NCI-H1436 (cell line): ENCODE measurements at places on chromosomes 12 and 14.
A peak's percentile ranks its signal among the peaks of the same experiment; 100 is the strongest.

DNA sequence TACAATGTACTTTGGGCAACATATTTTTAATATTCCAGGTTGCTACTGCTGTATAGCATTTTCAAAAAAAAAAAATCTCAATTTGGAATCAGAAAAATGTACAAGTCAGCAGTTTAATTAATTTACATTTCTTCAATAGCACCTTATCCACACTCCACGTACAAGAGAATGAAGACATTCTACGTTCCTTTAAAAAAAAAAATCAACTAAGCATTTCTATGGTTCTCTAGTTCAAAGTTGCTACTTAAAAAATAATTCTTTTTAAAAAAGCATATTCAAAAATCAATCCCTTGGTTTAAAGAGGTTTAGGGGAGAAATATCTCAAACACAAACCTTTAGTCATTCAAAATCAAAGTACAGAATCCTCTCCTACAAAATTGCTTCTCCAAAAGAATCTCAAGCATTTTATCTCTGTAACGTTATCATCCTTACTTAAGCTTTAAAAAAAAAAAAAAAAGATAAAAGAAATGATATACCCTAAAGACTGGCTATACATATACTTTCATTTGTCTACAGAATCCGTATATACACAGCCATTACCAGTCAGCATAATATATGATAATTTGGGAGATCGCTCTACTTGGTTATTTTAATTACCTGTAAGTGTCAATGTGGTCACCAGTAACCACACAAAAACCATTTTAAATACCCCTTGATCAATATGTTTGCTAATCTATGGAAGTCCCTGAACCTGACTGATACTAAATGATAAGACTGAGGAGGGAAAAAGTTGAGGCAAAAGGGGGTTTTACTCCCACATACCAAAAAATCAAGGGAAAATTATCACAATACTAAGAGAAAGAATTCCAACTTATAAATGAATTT is 2.7 kb downstream of the MED13L start:
- no peak for DNase-seq

GRCh38 chr12:119373666-119374065 is 39.1 kb downstream of the CCDC60 start:
- no peak for DNase-seq

DNA sequence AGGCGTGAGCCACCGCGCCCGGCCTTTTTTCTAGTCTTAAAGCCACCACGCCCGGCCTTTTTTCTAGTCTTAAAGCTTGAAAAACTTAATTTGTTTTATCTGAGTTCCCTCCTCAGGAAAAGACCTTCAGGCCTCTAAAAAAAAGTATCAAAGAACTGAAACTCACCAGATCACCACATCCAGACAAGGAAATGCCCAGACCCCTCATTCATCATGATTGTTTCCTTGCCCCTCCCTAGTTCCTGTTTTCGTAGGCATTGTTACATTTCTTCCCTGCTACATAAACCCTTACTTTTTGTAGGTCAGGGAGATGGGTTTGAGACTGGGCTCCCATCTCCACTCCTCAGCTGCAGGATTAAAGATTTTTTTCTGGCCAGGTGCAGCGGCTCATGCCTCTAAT is 21.1 kb upstream of the VWF start:
- DNase-seq: no peak

- no peak for DNase-seq
These were observed 19.4 kb downstream of the ACVRL1 start for GRCh38 chr12:51926718-51927117.

DNA sequence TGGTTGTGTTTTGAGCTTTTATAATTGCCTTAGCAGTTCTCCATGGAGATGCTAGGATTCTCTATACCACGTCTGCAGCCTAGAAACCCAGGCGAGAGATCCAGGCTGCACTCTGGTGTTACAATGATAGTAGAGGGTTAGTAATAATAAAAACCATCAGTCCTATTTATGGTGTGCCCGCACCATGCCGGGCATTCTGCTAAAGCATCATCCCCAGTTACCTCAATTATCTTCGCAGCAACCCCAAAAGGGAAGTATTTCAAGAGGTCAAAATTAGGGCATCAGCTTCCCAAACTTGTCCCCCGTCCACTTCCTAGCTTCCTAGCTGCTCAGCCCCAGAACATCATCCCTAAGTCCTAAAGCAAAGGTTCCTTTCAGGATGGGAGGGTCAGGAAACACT is 3.2 kb downstream of the SYNE3 start:
- no peak for DNase-seq

DNA sequence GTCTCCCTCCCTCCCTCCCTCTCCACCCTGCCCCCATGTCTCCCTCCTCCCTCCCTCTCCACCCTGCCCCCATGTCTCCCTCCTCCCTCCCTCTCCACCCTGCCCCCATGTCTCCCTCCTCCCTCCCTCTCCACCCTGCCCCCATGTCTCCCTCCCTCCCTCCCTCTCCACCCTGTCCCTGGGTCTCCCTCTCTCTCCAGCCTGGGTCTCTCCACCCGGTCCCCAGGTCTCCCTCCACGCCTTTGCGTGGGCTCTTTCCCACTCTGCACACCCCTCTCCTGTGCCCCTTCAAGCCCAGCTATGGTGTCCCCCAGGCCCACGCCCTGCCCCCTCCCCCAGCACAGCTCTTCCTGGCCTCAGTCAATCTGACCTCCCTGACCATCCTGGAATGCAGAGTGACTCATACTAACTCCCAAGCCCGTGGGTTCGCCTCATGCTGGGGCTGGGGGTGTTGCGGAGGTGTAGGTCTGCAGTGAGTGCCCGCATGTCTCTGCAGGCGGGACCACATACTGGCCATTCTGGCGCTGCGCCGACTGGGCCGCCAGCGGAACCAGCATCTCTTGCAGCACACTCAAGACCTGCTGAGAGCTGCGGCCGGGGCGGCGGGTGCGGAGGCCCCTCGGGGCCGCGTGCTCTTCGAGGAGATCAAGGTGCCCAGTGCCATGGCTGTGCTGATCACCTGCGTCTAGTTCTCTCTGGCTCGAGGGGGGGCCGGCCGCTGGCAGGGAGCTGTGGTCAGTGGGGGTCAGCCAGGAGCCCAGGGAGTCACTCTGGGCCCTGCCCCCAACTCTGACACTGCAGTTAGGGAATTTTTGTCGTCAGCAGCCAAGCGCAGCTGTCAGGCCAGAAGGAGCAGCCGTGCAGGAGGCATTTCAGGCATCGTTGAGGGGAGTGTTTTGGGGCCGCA is 13.5 kb upstream of the TNFAIP2 start:
- no peak for DNase-seq

GRCh38 chr12:64080319-64081007 is 141.6 kb downstream of the KICS2 start:
- DNase-seq: no peak

DNA sequence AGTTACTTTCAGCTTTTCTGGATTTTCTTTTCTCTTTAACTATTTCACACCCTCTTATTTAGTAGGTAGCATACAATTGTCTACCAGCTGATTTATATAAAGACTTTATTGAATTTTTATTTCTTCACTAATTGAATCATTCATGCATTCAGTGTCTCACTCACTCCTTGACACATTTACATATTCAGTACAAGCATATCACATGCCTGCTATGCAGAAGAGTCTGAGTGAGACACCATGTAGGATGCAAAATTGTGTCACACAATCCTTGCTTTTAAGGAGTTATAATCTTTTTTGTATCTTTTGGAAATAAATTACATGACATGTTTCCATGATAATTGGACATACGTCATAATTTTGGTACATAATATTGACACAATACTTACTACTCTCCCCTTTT is 83.0 kb downstream of the AKAP6 start:
- DNase-seq: no peak

- peak; percentile 64 for DNase-seq
These were observed 40.9 kb downstream of the NT5DC3 start for GRCh38 chr12:103799857-103800771.

- DNase-seq: no peak
These were observed 1.2 kb downstream of the CDKL1 start for GRCh38 chr14:50395448-50395847.

- no peak for DNase-seq
These were observed 37.1 kb downstream of the CMAS start for GRCh38 chr12:22083167-22083566.

DNA sequence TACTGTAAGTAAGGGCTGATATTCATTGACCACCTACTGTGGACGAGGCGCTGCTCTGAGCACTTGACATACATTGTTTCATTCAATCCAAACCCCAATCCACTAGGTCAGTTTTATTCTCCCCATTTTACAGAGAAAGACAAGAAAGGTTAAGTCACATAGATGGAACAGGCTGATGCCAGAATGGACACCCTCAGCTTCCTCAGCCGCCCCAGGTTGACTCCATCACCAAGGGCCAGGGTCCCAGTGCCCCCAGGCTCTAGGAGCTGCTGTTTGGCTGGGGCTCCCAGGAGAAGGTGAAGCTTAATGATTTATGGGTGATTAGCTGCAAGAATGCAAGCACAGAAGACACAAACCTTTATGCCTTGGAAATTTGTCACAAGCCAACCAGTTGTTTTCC is 671 bp upstream of the AQP2 start:
- no peak for DNase-seq

GRCh38 chr12:123506059-123506842 is 27.3 kb downstream of the RILPL1 start:
- no peak for DNase-seq

DNA sequence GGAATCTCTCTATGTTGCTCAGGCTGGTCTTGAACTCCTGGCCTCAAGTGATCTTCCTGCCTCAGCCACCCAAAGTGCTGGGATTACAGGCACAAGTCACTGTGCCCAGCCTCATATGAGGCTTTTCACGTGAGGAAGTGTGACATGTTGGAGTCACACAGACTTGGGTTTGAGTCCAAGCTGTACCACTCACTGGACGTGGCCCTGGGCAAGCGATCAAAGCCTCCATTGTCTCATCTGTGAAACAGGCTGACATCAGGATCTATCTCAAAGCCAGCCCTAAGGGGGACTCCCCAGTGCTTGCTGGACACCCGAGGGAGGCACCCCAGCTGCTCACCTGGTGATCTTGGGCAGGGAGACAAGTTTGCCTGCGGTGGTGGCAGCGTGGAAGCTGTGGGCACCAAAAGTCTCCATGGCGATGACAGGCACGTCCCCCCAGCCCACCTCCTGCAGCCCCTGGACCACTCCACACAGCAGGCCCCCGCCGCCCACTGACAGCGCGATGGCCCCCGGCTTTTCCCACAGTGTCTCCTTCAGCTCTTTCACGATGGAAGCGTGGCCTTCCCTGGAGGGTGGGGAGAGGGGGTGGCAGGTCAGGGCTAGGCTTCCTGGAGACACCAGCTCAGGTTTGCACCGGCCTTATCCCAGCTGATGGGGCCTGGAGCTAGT is 6.7 kb downstream of the SDS start:
- DNase-seq: no peak

DNA sequence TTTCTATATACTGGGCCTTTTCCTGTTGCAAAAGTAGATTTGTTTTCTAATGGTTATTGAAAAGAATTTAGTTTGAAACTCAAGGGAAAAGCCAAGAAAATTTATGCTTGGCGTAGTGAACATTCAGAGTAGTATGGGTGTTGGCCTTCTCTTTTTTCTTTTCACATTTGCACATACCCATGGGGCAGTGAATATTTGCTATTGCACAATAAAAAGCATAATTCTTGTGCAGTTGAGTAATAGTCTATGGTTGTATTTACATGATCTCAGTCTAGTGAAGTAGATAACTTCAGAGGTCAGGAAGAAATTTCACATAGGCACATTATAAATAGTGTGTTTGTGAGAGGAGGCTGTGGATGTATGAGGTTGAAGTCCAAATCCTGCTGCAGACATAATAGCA is 158.1 kb downstream of the FLRT2 start:
- no peak for DNase-seq

- DNase-seq: no peak
These were observed 691.4 kb upstream of the TBX3 start for GRCh38 chr12:115375186-115375991.

- no peak for DNase-seq
These were observed 142.6 kb upstream of the NCOR2 start for GRCh38 chr12:124709722-124710687.

GRCh38 chr14:106562451-106562850 is 1036.1 kb downstream of the TMEM121 start:
- no peak for DNase-seq

- DNase-seq: no peak
These were observed 189.1 kb upstream of the PELI2 start for GRCh38 chr14:55929136-55929535.

GRCh38 chr14:93100570-93100969 is 15.2 kb downstream of the ITPK1 start:
- DNase-seq: no peak

DNA sequence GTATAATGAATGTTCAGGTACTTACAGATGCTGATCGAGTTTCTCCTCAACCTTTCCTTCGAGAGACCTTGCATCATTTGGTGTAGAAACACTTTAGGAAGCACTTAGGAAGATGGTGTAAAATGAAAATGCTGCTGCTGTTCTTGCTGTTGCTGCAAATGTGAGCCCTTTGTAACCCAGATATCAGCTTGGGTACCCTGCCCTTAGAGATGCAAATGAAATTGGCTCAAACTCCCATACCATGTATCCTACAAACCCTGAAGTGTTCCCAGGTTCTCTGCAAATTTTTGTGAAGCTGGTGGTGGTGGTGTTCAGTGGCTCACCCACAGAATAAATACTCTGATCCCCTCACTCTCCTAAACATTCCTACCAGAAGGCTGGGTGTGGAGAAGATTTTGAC is 130.8 kb downstream of the SLC25A47 start:
- DNase-seq: no peak

DNA sequence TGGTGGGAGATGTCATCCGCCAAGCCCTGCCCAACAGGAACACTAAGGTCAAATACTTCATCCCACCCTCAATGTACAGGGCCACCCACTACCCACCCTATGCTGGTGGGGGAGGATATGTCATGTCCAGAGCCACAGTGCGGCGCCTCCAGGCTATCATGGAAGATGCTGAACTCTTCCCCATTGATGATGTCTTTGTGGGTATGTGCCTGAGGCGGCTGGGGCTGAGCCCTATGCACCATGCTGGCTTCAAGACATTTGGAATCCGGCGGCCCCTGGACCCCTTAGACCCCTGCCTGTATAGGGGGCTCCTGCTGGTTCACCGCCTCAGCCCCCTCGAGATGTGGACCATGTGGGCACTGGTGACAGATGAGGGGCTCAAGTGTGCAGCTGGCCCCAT is 3.5 kb downstream of the B3GNT4 start:
- no peak for DNase-seq

DNA sequence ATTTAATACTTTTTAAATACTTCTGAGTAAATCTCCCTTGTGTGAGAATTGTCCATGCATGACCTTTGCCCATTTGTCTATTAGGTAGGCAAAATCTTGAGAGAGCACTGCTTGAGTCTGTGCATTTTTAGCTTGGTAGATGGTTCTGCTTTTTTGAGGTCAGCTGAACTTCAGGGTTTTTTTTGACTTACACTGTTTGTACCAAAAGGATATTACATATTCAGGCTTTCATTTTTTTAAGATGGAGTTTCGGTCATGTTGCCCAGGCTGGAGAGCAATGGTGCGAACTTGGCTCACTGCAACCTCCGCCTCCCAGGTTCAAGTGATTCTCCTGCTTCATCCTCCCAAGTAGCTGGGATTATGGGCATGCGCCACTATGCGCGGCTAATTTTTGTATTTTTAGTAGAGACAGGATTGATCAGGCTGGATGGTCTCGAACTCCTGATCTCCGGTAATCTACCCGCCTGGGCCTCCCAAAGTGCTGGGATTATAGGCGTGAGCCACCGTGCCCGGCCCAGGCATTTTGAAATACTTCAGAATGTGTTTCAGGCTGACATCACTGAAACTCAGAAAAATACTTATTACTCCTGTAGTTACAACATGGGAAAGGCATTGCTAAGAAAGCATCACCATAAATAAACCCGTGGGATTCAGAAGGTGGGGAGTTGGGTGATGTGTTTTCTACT is 11.1 kb downstream of the RASSF3 start:
- DNase-seq: no peak
